NCI-H1436 treated with DMSO at 0.1 percent for 48 hours (cell line): ENCODE measurements at places on chromosomes 7 and 10.

GRCh38 chr10:101867931-101868330 lies 24.3 kb upstream of the KCNIP2 start:
- DNase-seq: no peak

GRCh38 chr7:12764458-12764891 lies 77.0 kb downstream of the ARL4A start:
- DNase-seq: no peak

DNA sequence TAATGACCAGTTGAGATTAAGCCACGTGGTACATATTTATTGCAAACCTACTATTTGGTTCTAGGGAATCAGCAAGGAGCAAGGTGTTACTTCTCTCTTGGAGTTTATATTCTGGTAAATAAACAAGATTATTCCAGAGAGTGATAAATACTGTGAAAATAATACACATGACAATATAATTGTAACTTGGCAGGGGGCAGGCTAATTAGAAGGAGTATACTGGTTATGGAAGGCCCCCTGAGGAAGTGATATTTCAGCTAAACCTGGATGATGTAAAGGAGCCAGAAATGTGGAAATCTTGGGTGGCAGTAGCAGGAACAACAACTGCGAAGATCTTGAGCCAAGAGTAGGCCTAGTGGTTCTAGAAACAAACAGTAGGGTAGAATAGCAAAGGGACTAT lies 111.8 kb downstream of the SDK1 start:
- DNase-seq: no peak

GRCh38 chr10:48943096-48943495 lies 3.5 kb upstream of the LRRC18 start:
- no peak for DNase-seq

- DNase-seq: no peak
Observed at GRCh38 chr7:42493436-42494198, 256.6 kb upstream of the GLI3 start.

- DNase-seq: no peak
Observed at GRCh38 chr10:57262892-57263291, 901.8 kb upstream of the ZWINT start.

- DNase-seq: no peak
Observed at GRCh38 chr7:134669388-134669787, 22.7 kb downstream of the BPGM start.

GRCh38 chr10:78952686-78953085 lies 116.1 kb upstream of the ZMIZ1 start:
- DNase-seq: no peak

DNA sequence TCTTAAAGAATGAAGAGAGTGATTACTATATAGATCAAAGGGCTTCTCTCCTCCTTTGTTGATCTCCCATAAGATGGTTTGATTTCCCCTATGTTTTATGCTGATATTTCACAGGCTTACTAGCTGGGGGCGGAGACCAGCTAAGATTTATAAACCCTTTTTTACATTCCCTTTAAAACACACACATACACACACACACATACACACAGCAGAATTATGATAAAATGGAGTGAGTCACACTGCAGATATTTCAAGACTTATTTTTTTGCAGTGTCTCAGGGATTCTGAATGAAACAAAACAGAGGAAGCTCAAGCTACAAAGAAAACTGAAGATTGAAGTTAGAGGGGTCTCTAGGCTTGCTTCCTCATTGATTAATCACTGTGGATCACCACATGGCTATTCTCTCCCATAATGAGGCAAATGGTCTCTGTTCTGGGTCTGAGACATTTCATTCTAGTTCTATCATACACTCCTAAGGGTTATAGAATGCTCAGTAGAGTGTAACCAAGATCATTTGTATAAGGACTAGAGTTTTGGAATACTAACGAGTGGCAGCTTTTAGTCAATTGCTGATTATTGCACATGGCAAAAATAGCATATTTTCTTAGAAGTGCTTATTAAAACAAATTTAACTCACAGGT lies 18.6 kb downstream of the INA start:
- DNase-seq: no peak

- DNase-seq: no peak
Observed at GRCh38 chr7:12921751-12922345, 234.4 kb downstream of the ARL4A start.

- no peak for DNase-seq
Observed at GRCh38 chr10:101047268-101047667, 14.5 kb upstream of the KAZALD1 start.

GRCh38 chr10:21494191-21495001 lies 31.1 kb downstream of the SKIDA1 start:
- DNase-seq: no peak

DNA sequence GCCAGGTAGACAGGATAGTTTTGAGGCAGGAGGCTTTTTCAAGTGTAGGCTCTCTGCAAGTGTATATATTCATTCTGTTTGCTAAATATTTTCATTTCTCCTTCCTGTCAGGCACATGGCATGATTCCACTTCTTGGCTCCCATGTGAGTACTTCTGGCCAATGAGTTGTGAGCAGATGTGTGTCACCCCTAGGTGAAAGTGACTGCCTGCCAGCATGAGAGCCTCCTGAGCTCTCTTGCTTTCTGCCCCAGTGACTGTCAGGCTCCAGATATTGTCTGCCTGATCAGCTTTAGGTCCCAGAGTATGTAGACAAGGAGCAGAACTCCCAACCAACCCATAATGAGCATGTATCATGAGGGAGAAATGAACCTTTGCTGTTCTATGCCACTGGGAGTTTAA lies 257.6 kb upstream of the NPY start:
- no peak for DNase-seq

- no peak for DNase-seq
Observed at GRCh38 chr10:3391657-3392056, 219.1 kb upstream of the PITRM1 start.

DNA sequence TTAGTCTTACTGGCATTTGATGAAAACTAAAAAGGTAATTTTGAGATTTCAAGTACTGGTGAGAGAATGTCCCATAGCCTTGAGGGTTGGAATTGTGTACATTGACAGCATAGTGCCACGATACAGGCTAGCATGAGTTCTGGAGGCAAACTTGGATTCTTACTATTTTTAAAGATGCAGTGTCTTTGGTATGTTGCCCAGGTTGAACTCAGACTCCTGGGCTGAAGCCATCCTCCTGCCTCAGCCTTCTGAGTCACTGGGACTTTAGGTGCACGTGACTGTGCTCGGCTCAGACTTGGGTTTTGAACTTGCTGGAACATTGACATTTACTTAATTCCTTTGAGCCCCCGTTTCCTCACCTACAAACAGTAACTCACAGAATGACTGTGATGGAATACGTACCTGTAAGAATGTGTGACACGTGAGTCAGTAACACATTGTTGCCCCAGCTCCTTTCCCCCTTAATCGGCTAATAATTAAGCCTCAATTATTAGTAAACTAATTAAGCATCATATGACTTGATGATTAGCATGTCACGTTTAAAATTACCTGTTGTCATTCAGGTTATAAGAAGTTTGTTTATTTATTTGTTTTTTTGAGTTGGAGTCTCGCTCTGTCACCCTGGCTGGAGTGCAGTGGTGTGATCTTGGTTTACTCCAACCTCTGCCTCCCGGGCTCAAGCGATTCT lies 10.6 kb downstream of the DNAJB6 start:
- DNase-seq: no peak

DNA sequence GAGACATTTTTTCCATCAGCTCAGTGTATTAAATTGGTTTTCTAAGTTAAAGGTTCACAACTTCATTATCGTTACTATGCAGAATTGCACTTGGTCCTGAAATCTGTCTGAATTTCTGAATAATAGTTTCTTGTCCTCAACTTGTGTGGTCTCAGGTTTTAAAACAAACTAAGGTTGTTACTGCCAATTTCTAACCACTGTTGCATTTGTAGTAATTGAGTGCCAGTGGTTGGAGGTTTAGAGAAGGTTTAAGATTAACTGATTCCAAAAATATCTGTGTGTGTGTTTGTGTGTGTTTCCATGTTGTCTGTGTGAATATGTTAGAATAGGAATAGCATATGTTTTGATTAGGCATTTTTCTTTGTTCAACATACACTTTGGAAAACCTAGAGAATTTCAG lies 395.9 kb downstream of the AUTS2 start:
- no peak for DNase-seq
